ENCODE measurements at places on chromosomes 16 and 17. TPM values are rescaled to one million over a fixed set of nuclear protein-coding genes. Genes with fewer than 3 reads are reported as not detected.

DNA sequence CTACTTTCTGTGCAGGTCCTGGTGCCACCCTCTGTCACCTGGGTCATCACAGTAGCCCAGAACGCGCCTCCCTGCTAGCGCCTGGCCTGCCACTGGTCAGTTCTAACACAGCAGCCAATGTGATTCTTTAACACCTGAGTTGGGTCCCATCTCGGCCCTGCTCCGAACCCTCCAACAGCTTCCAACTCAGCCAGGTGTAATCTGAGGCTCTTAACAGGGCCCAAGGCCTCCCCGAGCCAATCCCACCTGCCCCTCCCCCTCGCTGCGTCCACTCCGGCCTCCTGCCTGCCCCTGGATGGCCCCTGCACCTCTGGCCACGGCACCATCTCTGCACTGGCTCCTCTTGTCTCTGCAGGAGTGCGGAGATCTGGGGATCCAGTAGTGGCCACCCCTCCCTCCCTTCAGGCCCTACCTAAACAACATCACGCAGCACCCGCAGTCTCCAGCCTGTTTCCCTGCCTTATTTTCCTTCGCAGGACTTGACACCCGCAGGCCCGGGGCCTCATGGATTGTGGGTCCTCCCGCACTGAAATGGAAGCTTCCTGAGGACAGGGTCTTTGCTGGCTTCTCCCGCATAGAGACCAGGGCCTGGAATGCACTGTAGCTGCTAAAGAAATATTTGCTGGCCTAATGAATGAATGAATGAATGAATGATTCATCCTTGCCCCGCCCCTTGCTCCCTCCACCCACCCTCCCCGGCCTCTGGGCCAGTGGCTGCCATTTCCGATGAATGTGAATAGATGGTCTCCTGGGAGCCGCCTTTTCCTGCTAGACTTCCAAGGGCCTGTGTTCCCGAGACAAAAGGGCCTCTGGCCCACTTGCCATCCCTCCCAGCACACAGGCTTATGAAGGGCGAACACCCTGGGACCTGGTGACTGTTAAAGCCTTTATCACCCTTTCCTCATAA is 174.8 kb upstream of the FOXF1 start:
- no peaks in the 10 kb centered on the region for H3K36me3 ChIP-seq
- H3K4me3 ChIP-seq = no peak overlapping the region
- H3K4me1 ChIP-seq = peaks cover 2% of the 10 kb centered on the region
- H3K27ac ChIP-seq = no peak overlapping the region
- DNase-seq = no peak
- H3K27me3 ChIP-seq = peaks cover 36% of the 10 kb centered on the region

Gene SOCS7
- 17.3 TPM for total RNA-seq

GRCh38 chr16:56294579-56294978 is 103.3 kb downstream of the GNAO1 start:
- no peak overlapping the region for H3K4me3 ChIP-seq
- H3K27me3 ChIP-seq = peaks cover 22% of the 10 kb centered on the region
- no peak for DNase-seq
- peaks cover 15% of the 10 kb centered on the region for H3K4me1 ChIP-seq

DNA sequence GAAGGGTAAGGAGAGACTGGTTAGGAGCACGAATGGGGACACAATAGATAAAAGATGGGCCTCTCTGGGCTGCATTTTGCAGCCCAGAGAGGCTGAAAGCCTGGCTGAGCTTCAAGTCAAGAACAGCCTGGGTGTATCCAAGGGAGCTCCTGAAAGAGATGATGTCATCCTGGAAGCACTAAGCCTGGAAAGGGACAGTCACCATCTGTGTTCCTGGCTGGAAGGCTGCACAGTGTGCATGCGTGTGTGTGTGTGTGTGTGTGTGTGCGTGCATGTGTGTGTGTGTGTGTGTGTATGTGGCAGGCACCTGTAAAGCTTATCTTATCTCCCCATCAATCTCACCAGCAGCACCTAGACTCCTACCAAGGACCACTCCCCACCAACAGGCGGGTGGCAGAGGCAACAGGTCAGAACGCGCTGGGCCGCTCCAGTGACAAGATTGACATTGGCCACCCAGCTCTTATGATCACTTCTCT is 44.1 kb downstream of the COG7 start:
- no peak overlapping the region for H3K27ac ChIP-seq
- H3K4me1 ChIP-seq = no peaks in the 10 kb centered on the region
- H3K27me3 ChIP-seq = no peaks in the 10 kb centered on the region

DNA sequence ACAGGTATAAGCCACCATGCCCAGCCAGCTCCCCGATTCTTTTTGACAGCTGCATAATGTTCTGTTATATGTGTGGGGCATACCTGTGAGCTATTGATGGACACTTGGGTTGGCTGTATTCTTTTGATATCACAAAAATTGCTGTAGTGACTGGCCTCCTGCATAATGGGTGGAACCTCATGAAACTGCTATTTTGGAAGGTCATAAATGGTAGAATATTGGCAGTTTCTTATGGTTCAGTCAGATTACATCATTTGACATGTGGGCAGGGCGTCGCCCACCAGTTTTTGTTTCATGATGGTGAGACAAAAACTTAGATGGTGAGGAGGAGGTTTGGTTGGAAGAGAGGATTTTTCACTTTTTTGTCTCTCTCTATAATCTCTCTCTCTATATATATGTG is 26.7 kb upstream of the POLR3E start:
- no peak for DNase-seq
- no peak overlapping the region for H3K4me3 ChIP-seq
- no peaks in the 10 kb centered on the region for H3K27me3 ChIP-seq
- peaks cover 4% of the 10 kb centered on the region for H3K4me1 ChIP-seq

Gene ASGR2
- not detected for total RNA-seq

DNA sequence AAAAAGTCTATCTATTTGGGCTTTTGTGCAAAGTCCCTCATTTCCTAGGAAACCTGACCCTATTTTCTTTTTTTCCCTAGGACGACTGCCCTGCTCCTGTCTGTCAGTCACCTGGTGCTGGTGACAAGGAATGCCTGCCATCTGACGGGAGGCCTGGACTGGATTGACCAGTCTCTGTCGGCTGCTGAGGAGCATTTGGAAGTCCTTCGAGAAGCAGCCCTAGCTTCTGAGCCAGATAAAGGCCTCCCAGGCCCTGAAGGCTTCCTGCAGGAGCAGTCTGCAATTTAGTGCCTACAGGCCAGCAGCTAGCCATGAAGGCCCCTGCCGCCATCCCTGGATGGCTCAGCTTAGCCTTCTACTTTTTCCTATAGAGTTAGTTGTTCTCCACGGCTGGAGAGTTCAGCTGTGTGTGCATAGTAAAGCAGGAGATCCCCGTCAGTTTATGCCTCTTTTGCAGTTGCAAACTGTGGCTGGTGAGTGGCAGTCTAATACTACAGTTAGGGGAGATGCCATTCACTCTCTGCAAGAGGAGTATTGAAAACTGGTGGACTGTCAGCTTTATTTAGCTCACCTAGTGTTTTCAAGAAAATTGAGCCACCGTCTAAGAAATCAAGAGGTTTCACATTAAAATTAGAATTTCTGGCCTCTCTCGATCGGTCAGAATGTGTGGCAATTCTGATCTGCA is 12.9 kb downstream of the TMEM98 start:
- no peak for DNase-seq
- no peak overlapping the region for H3K4me3 ChIP-seq
- no peak overlapping the region for H3K27ac ChIP-seq
- no peaks in the 10 kb centered on the region for H3K36me3 ChIP-seq
- peaks cover 3% of the 10 kb centered on the region for H3K4me1 ChIP-seq

GRCh38 chr16:1221628-1222552 is 3.2 kb downstream of the TPSG1 start:
- no peaks in the 10 kb centered on the region for H3K27me3 ChIP-seq
- no peak for DNase-seq
- H3K27ac ChIP-seq = no peak overlapping the region
- H3K4me3 ChIP-seq = no peak overlapping the region
- H3K36me3 ChIP-seq = no peaks in the 10 kb centered on the region

GRCh38 chr16:57315416-57315815 is 30.9 kb upstream of the PLLP start:
- DNase-seq = no peak
- no peak overlapping the region for H3K27ac ChIP-seq
- H3K4me3 ChIP-seq = no peak overlapping the region
- H3K36me3 ChIP-seq = no peaks in the 10 kb centered on the region
- H3K27me3 ChIP-seq = peaks cover 3% of the 10 kb centered on the region

- no peaks in the 10 kb centered on the region for H3K27me3 ChIP-seq
- H3K27ac ChIP-seq = no peak overlapping the region
- H3K4me3 ChIP-seq = no peak overlapping the region
- peaks cover 4% of the 10 kb centered on the region for H3K36me3 ChIP-seq
- DNase-seq = no peak
- peaks cover 47% of the 10 kb centered on the region for H3K4me1 ChIP-seq
These were observed 57.2 kb downstream of the SDK2 start for GRCh38 chr17:73586921-73587602.

DNA sequence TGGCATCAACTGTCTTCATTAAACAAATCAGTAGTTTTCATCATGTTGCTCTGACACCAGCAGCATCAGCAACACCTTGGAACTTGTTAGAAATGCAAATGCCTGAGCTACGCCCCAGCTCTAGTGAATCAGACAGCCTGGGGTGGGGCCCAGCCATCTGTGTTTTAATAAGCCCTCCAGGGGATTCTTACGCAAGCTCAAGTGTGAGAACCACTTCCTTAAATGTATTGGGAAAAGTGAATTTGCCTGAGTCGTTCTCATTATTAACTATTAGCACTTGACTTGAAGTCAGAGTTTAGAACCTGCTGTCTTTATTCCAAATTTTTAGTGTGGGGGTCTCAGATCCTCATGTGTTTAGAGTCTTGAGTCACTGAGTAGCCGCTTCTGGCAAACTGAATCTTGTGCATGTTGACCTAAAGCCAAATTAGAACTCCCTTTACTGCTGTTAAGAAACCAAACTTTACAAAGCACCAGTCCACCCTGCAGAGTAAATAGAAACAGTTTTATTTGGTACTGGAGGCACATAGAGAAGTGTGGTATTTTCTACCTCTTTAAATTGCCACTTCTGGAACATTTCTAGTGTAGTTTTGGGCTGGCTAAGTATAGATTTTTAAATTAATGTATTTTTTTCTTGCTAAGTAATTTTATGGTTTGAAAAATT is 137.4 kb upstream of the COX10 start:
- H3K4me1 ChIP-seq = no peaks in the 10 kb centered on the region
- no peaks in the 10 kb centered on the region for H3K27me3 ChIP-seq
- peaks cover 22% of the 10 kb centered on the region for H3K36me3 ChIP-seq
- no peak for DNase-seq

DNA sequence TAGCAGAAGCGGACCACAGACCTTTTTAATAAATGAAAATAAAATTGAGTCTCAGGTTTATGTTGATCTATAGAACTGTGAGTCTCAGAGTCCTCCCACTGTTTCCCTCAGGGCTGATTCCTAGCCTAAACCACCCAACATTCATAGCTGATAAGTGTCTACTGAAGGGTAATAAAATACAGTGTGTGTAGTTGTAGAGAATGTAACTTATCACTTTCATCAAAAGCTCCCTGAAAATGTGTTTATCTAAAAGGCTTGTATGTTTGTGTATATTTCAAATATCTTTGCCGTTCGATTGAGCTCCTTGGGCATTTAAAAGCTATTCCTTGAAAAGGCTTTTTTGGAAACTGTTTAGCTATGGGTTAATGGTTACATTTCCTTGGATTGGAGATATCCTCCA is 740.3 kb upstream of the SOX9 start:
- no peak overlapping the region for H3K4me3 ChIP-seq
- no peak overlapping the region for H3K27ac ChIP-seq
- no peaks in the 10 kb centered on the region for H3K4me1 ChIP-seq
- no peaks in the 10 kb centered on the region for H3K27me3 ChIP-seq
- H3K36me3 ChIP-seq = no peaks in the 10 kb centered on the region

- H3K4me3 ChIP-seq = no peak overlapping the region
- no peak for DNase-seq
- H3K4me1 ChIP-seq = no peaks in the 10 kb centered on the region
- no peak overlapping the region for H3K27ac ChIP-seq
- H3K36me3 ChIP-seq = peaks cover 2% of the 10 kb centered on the region
- no peaks in the 10 kb centered on the region for H3K27me3 ChIP-seq
These were observed 14.4 kb downstream of the ASPSCR1 start for GRCh38 chr17:81991684-81992305.

DNA sequence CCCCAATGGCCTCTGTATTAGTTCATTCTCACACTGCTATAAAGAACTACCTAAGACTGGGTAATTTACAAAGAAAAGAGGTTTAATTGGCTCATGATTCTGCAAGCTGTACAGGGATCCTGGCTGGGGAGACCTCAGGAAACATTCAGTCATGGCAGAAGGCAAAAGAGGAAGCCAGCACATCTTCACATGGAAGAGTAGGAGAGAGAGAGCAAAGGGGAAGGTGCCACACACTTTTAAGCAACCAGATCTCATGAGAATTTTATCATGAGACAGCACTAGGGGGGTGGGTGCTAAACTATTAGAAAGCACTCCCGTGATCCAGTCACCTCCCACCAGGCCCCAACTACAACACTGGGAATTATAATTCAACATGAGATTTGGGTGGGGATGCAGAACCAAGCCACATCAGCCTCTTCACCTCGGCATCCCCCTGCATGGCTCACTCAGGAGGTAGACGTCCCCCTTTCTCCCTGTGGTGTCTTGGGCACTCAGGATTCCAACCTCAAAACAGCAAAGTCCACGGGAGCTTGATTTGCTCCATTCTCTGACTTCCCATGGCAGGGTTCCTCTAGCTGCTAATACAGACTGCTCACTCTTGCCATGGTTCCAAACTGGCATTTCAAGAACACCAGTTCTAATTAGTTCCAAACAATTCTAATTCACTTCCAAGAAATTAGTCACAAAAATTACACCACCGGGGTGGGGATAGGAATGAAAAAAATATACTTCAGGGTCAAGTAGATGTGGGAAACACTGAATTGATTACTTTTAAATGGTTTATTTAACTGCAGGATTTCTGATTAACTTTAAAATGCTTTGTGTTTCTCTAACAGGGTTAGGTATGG is 203.8 kb upstream of the HSBP1 start:
- H3K27ac ChIP-seq = no peak overlapping the region
- H3K4me1 ChIP-seq = no peaks in the 10 kb centered on the region
- peaks cover 3% of the 10 kb centered on the region for H3K27me3 ChIP-seq
- no peak overlapping the region for H3K4me3 ChIP-seq
- no peak for DNase-seq

Gene FBXO39
- total RNA-seq = not detected

Gene DHRS7C
- total RNA-seq = not detected

Gene KCNH4
- 0.44 TPM for total RNA-seq

DNA sequence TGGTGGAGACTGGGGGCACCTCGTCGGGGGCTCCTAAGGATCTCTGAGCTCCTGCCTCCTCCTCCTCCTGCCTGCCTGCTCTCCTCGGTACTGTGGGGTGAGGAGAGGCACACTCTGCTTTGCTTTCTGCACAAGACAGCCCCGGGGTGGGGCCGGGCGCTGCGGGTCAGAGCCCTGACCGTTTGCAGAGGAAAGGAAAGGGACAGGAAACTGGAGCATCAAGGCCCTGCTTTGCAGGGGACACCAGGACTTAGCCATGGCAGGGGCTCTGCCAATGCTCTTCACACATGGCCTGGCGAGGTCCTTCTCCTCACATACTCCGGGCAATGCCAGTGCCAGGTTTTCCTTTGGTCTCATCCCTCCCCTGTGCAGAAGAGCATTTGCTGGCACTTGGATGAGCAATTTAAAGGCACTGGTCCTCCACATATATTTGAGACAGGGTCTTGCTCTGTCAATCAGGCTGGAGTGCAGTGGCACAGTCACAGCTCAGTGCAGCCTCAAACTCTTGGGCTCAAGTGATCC is 23.8 kb upstream of the DOC2B start:
- DNase-seq = no peak
- H3K36me3 ChIP-seq = no peaks in the 10 kb centered on the region
- H3K27ac ChIP-seq = no peak overlapping the region
- H3K27me3 ChIP-seq = peaks cover 7% of the 10 kb centered on the region
- no peaks in the 10 kb centered on the region for H3K4me1 ChIP-seq
- no peak overlapping the region for H3K4me3 ChIP-seq

Gene CHD9NB
- total RNA-seq = not detected

Gene DCXR
- 104 TPM for total RNA-seq

- H3K27me3 ChIP-seq = no peaks in the 10 kb centered on the region
- peaks cover 7% of the 10 kb centered on the region for H3K36me3 ChIP-seq
- H3K4me3 ChIP-seq = no peak overlapping the region
- no peak overlapping the region for H3K27ac ChIP-seq
These were observed 12.5 kb downstream of the NTAN1 start for GRCh38 chr16:15043344-15043743.
